ENCODE measurements at places on chromosomes 12 and 14.

GRCh38 chr12:126093908-126094307, 1028.7 kb downstream of the AACS start:
- no peak for DNase-seq

GRCh38 chr14:69673578-69674305, 62.3 kb downstream of the SUSD6 start:
- DNase-seq, result no peak

DNA sequence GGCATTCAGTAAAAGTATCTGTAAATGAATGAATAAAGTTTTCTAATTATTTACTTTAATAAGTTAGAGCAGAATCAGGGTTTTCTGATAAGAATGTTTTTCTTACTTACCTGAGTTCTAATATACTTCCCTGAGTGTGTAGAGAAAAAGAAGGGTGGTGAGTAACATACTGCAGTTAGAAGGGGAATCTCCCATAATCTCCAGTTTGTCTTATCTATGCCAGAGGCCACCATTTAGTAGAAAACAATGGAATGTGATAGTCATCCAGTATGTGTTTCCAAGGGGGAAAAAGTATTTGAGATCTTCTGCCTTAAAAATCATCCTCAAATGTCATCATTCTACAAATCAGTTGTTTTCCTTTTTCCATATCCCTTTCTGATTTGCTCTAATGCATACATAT, 56.5 kb upstream of the PAWR start:
- DNase-seq, result no peak

- no peak for DNase-seq
Measured at GRCh38 chr12:67969134-67969802, 20.0 kb upstream of the IFNG-AS1 start.

DNA sequence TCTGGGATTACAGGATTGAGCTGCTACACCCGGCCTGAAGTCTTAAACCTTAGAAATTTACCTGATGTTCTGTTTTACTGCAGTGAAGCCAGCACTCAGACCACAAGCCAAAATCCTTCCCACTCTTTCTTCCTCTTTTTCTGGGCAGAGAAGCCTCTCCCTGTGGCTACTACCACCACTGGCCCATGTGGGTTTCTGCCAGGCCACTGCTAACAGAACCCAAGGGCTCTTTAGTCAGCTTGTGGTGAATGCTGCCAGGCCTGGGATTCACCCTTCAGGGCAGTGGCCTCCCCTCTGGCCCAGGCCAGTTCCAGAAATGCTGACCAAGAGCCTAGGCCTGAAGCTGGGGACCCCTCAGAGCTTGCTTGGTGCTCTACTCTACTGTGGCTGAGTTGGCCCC, 35.3 kb downstream of the GAS2L3 start:
- no peak for DNase-seq

DNA sequence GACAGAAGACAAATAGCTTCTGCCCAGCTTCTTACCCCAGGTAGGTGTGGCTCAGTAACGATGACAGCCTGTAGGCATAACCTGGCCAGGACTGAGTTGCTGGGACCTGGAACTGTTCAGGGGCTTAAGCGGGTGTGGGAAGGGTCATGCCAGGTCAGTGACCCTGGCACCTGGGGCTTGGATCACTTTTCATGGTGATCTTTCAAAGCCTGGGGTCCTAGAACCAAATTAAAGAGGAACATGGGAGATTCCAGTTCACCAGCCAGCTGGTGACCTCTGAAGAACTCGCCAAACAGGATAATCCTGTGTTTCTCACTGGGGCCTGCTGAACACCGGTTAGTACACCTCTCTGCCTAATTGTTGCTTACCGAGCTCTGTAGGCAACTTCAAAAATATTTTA, 102.6 kb upstream of the LMNTD1 start:
- DNase-seq, result no peak

GRCh38 chr12:108587826-108588225, 10.1 kb downstream of the TMEM119 start:
- DNase-seq, result no peak

DNA sequence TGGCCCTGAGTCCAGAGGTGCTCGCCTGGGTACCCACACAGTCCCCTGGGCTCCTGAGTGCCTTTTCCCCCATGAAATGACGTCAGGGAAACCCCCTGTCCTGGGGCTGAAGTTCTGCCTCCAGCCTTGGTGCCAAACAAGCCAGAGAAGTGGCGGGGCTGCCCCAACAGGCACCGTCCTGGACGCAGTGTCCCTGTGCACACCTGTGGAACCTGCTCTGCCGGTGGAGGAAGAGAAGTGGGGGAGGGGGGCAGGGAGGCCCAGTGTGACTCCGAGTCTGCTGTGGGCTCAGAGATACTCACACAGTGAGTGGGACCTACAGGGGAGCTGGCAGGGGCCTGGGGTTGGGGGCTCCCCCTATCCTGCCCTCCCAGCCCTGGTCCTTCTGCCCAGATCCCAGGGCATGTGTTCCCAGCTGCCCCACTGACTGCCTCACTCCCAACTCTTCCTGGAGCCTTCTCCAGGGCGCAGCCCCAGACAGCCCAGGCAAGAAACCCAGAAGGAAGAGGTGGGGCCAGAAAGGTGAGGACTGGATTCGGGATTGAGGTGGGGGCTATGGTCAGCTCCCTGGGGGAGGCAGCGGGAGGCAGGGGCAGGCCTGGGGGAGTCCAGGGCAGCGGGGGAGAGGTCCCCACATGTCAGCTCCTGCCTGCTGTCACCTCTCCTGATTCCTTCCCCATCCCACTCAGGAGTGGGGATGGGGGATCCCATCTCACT, 24.7 kb downstream of the CCDC85C start:
- no peak for DNase-seq
